ENCODE measurements at places on chromosomes 13 and 19.

GRCh38 chr19:1471515-1472160 lies 7.4 kb downstream of the C19orf25 start:
- no peak for DNase-seq

- DNase-seq, result no peak
Observed at GRCh38 chr13:111980146-111980929, 86.6 kb upstream of the SOX1 start.

DNA sequence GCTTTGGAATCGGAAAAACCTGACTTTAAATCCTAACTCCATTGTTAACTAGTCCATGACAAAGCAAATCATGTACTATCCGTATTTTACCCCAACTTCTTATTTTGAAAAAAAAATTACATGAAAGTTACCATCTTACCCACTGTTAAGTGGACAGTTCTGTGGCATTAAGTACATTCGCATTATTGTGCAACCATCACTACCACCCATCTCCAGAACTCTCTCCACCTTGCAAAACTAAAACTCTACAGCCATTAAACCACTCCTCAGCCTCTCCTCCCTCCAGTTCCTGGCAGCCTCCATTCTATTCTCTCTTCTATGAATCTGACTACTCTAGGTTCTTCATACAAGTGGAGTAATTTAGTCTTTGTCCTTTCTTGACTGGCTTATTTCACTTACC lies 176.5 kb downstream of the USP12 start:
- DNase-seq, result no peak

- no peak for DNase-seq
Observed at GRCh38 chr13:74646091-74646490, 511.9 kb upstream of the KLF12 start.

GRCh38 chr13:42119875-42120274 lies 71.4 kb downstream of the DGKH start:
- no peak for DNase-seq

- DNase-seq, result no peak
Observed at GRCh38 chr19:33641956-33642498, 20.3 kb downstream of the CHST8 start.

DNA sequence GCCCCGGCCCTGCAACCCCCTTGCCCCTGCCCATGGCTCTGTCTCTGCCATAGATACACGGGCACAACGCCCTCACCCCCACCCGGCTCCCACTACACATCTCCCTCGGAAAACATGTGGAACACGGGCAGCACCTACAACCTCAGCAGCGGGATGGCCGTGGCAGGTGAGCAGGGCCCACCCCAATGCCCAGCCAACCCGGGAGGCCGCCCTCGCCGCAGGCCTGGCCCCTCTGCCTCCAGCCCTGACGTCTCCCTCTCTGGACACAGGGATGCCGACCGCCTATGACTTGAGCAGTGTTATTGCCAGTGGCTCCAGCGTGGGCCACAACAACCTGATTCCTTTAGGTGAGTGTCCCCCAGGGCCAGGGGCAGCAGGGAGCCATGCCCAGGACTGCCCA lies 7.7 kb downstream of the YIPF2 start:
- no peak for DNase-seq

- DNase-seq, result peak; percentile 24
Observed at GRCh38 chr19:30046522-30046921, 104.5 kb downstream of the URI1 start.

GRCh38 chr13:105798541-105798940 lies 736.9 kb downstream of the EFNB2 start:
- DNase-seq, result no peak

DNA sequence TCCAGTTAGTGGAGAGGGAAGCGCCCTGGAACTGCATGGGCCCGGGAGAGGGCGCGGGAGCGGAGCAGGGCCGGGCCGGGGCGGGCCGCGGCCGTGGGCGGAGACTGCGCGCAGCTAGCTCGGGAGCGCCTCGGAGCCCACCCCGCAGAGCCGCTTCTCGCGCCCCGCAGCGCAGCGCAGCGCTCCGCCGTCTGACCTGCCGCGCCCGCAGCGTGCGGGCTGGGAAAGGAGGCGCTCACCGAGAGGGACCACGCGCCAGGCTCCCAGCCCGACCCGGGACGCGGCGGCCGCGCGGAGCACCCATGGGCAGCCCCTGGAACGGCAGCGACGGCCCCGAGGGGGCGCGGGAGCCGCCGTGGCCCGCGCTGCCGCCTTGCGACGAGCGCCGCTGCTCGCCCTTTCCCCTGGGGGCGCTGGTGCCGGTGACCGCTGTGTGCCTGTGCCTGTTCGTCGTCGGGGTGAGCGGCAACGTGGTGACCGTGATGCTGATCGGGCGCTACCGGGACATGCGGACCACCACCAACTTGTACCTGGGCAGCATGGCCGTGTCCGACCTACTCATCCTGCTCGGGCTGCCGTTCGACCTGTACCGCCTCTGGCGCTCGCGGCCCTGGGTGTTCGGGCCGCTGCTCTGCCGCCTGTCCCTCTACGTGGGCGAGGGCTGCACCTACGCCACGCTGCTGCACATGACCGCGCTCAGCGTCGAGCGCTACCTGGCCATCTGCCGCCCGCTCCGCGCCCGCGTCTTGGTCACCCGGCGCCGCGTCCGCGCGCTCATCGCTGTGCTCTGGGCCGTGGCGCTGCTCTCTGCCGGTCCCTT lies at the start of gene MLNR:
Gene MLNR, plus strand, starts transcription at position 303 of the 820 bp plus-strand sequence. Its CDS starts 0 bp downstream, at position 303.
- no peak for DNase-seq

DNA sequence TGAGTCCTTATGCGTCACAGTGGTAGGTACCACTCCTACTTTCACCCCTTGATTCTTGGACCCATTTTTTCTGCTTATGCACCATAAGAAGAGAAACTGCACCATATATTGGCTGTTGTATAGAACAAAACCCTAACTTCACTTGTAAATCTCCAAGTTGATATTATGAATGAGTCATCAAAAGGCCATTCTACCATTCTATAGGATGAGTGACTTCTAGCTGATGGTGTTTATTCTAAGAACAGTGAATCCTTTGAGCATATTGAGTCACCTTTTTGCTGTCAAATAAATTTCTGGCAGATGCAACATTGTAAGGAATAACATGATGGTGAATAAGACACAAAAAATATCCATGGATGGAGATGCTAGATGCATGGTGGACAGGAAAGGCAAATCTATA lies 57.7 kb downstream of the POLR1D start:
- no peak for DNase-seq

GRCh38 chr19:40366697-40367561 lies 18.4 kb downstream of the PLD3 start:
- DNase-seq, result no peak

- DNase-seq, result no peak
Observed at GRCh38 chr19:18477042-18477779, 39.3 kb upstream of the ISYNA1 start.

DNA sequence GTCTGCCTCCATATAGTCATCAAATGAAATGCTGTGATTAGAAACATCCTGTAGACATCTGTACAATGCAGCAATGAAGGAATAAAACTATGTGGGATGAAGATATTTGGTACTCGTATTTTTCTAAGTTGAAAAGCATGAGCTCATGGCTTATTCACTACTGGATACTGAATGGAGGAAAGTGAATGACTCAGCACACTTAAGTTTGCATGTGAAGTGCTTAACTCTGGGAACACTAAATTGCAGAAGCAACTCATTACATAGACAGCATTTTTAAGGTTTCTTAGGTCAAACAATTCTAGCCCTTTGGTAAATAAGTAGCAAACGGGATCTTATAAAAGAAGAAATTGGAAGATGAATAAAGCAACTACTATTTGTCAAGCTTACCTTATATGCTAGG lies 429.0 kb upstream of the MIR17HG start:
- no peak for DNase-seq

All from foreskin melanocyte (primary cell).